Activated B cell treated with CpG ODN at 0.5 μM for 24 hours (primary cell): ENCODE measurements at places on chromosomes 2 and 18.

DNA sequence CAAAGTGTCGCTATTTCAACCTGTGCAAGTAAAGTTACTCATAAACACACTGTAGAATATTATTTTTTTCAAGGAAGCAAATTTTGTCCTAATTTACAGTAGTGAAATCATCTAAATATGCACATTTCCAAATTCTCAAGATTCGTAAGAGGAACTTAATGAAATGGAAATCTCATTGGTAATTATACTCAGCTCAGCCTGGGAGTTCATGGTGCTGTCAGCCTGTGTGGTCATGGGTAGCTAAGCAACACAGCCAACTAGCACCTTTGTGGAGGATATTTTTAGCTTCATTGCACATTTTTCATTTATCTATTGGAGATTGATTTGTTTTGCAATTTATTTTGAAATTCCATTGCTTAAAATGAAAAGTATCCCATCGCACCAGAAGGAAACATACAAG lies 975.7 kb upstream of the ZEB2 start:
- no peak overlapping the region for H3K4me3 ChIP-seq
- no peak for DNase-seq
- peaks cover 2% of the 10 kb centered on the region for H3K4me1 ChIP-seq
- no peaks in the 10 kb centered on the region for H3K36me3 ChIP-seq

DNA sequence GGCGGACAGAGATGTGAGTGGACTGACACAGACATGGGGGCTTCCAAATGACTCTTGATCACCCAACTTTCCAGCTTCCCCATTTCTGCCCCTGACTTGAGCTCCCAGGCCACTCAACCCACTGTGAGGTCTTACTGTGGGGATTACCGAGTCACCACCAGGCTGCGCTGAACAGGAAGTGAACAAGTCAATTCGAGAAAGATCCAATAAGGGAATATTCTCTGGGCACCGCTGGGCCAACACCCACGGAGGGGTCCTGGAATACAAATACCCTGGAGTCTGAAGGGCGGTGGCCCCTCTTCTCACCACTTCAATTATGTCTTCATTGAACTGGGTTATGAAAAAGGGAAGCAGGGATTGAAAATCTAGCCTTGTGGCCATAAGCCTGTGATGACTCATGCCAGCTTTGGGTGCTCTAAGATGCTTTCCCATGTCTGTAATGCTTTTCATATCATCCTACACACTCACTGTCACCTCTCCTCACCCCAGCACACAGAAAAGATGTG lies 37.7 kb downstream of the BCL11A start:
- peak; percentile 57 for DNase-seq
- H3K27ac ChIP-seq: peak overlapping the region; percentile 91
- H3K4me3 ChIP-seq: peak overlapping the region; percentile 68
- H3K4me1 ChIP-seq: peaks cover 97% of the 10 kb centered on the region

DNA sequence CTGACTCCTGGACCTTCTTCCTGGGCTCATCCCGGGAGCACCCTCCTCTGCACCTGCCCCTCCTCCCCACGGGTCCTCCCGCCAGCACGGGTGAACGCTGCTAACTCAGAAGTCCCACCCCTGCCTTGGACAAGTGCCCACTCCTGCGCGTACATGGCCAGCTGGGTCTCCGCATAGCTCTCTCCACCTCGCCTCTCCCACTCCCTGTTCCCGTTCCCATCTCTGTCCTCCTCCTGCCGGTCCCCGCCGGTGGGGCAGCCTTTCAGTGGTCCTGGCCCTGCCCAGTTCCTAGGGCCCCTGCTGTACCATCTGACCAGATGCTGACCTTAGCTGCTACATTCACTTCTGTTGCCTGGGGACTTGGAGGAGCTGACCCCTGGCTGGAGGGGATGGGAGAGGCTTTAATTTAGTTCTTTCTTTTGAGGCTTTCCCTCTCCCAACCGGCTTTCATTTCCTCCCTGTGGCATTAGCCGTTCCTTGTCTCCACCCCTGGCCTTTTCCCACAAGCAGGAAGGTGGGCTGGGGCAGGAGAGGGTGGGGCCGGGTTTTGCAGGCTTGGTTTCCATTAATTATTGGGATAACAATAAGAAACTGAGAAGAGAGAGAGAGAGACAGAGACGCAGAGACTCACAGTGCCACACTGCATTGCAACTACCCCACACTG lies 136.1 kb downstream of the SH3BP4 start:
- DNase-seq: no peak
- no peak overlapping the region for H3K4me3 ChIP-seq
- no peaks in the 10 kb centered on the region for H3K36me3 ChIP-seq
- no peak overlapping the region for H3K27ac ChIP-seq

DNA sequence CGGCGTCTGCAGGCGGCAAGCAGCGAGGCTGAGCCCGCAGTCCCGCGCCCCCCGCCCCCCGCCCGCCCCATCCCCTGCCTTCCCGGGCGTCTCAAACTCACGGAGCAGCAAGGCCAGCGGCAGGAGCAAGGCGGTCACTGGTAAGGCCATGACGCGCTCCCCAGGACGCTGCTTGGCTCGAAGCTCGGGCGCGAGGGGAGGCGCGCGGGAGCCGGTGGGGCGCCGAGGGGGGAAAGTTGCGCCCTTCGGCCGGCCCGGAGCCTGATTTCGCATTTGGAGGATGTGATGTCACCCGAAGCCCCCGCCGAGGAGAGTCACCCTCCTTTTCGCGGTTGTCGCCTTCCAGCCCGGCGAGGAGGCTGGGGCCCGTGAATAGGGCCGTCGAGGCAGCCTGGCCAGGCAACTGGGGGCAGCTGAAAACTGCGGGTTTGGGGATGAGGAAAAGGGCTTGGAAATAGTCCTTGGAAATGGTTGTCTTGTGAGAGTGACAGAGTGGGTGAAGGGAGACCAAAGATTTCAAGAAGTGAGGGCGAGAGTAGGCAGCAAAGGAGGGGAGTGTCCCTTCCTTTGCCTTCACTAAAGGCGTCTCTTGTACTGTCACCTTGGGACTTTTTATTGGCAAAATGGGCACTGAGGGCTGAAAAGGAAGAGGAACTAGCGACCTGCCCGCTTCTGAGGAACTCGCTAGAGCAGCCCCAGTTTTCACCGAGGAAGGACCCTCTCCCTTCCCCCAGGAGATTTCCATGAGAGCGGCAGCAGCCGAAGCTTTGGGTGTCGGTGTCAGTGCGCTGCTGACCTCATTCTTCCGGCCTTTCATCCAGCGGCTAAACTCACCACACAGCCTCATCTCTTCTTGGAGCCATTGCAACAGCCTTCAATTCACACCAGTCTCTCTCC lies at the start of gene CD8A:
Gene CD8A, minus strand, starts transcription at position 238 of the 897 bp plus-strand sequence. Its CDS starts 88 bp downstream, at position 150.
- DNase-seq: peak; percentile 19
- H3K4me1 ChIP-seq: peaks cover 23% of the 10 kb centered on the region
- peak within 1 kb of the TSS; percentile 25 for H3K27ac ChIP-seq

- no peak overlapping the region for H3K27ac ChIP-seq
- no peak overlapping the region for H3K4me3 ChIP-seq
- no peaks in the 10 kb centered on the region for H3K36me3 ChIP-seq
- H3K4me1 ChIP-seq: no peaks in the 10 kb centered on the region
Observed at GRCh38 chr2:144348846-144349245, 171.1 kb downstream of the ZEB2 start.

DNA sequence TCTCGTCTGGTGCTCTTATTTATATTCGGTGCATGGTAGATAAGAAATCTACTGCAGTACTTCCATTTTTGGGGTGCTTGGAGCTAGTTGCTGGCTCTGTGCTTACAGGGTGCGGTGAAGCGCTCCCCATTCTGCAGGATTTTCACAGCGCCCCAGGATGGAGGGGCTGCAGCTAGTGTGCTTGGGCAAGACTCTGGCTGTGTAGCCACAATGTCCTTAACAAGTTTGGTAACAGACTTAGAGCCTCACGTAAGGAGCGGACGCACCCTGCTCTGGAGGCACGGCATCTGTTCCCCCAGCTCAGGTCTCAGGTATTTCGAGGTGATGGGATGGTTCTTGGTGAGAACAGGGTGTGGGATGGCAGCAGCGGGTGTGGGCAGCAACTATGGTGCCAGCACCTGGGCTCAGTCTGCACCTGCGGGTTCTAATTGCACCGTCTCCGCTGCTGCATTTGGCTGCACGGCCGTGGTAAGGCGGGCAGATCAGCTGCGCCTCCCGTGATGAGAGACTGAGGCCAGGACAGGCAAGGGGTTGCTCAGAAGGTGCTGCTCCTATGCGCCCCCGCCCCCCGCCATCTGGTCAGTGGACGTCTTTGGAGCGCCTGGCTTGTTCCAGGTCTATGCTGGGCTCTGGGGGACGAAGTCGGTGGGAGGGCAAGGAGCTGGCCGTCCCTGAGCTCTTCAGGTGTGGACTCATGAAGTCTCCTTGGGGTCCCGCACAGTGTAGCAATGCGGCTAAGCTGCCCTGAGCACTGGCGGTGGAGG lies 20.1 kb upstream of the ALLC start:
- peak; percentile 10 for DNase-seq
- H3K36me3 ChIP-seq: no peaks in the 10 kb centered on the region
- H3K4me3 ChIP-seq: no peak overlapping the region
- H3K4me1 ChIP-seq: no peaks in the 10 kb centered on the region
- peaks cover 3% of the 10 kb centered on the region for H3K27me3 ChIP-seq
- no peak overlapping the region for H3K27ac ChIP-seq
